NCI-H524 treated with DMSO at 0.1 percent for 48 hours (cell line): ENCODE measurements at places on chromosomes 12 and 14.

DNA sequence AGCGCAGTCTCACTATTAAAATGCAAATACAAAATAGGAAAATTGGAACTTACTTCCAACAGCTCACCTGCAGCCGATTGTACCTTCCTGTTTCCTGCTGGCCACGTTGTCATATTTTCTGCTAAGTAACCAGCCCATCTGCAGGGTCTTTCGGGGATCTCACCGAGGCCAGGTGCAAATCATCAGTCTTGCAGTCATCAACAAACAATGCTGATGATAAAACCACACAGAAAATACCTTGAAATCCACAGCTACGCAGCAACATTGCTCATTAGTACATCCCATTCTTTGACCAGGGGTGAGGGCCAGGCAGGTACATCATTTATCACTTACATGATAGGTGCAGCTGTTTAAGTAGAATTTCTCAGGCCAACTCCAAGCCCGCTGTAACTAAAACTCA lies 406.9 kb downstream of the TMEM121 start:
- no peak for DNase-seq

- DNase-seq: no peak
Observed at GRCh38 chr14:95935228-95935822, 58.7 kb downstream of the TUNAR start.

GRCh38 chr14:66216763-66217162 lies 269.4 kb upstream of the CCDC196 start:
- DNase-seq: no peak

DNA sequence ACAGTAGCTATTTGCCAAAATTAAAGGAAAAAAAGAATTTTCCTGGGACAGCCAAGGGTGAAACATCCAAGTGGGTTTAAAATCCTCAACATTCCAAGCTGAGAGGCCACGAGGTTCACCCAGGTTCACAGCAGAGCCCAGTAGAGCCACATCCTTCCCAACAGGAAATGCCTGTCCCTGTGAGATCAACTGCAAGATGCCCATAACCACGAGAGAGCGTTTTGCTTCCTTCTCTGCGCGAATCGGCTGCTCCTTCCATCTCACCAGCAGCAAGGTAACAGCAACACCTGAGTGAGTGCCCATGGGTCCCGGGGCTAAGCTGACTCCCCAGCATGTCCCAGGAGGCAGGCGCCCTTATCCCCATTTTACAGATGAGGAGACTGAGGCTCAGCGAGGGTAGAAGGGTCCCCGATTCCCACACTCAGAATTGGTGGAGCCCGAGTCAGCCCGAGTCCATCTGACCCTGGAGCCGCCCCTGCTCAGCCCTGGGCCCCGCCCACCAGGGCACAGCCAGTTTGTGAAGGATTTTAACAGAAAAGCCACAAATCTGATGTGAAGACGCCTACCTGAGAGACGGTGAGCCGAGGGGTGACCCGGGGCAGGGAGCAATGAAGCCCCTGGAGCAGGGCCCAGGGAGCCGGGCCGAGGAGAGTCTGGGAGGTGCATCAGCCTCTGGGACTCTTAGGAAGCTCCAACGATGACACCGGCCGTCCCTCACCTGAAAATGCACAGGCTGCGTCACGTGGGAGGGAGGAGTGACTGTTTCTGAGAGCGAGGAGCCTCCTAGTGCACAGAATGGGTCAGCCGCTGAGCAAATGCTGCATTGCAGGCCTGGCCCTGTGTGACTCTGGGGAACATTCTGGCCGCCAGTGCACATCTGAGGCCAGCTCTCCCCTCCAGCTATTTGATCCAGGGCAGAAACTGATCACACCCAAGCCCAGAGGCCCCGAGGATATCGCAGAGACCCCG lies 236.9 kb upstream of the SFSWAP start:
- no peak for DNase-seq

GRCh38 chr14:87334997-87335685 lies 657.8 kb downstream of the GALC start:
- DNase-seq: no peak

DNA sequence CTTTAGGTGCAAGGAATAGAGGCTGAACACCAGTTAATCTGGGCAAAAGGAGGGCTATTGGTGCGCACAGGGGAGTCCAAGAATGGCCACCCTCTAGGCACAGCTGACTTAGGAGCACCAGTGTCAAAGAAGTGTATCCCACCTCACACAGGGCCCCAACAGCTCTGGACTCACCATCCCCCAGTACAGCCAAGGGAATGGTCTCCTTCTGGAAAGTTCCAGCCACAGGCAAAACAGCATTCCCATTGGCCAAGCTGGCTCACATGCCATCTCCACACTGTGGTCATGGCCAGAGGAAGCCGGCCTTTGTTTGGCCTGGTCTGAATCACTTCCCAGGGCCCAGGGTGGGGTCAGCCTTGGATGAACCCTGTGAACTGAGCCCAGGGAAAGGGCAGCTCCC lies 120.1 kb downstream of the DICER1 start:
- DNase-seq: no peak

GRCh38 chr14:22780105-22780679 lies 13.7 kb downstream of the OXA1L start:
- no peak for DNase-seq

- no peak for DNase-seq
Observed at GRCh38 chr12:25200703-25201102, 5.7 kb downstream of the ETFRF1 start.

- no peak for DNase-seq
Observed at GRCh38 chr12:75825686-75826085, 205.9 kb downstream of the PHLDA1 start.

- DNase-seq: no peak
Observed at GRCh38 chr14:71751264-71751663, 181.0 kb upstream of the RGS6 start.

DNA sequence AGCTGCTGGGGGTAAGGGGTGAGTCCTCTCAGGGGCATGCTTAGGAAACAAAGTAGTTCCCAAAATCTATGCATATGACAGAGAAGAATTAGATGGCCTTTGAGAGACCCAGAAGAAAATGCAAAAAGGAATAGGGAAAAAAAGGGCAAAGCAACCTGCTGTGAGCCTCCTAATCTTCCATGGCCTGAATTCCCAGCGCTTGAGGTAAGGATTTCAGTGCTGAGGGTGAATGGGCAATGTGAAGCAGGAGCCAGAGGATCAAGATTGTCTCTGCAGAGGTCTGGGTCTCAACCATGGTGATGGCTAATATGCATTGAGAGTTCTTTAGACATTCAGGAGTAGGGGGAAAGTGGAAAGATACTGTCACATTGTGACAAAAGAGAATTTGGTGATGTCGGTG lies 31.5 kb downstream of the GPR65 start:
- DNase-seq: no peak

DNA sequence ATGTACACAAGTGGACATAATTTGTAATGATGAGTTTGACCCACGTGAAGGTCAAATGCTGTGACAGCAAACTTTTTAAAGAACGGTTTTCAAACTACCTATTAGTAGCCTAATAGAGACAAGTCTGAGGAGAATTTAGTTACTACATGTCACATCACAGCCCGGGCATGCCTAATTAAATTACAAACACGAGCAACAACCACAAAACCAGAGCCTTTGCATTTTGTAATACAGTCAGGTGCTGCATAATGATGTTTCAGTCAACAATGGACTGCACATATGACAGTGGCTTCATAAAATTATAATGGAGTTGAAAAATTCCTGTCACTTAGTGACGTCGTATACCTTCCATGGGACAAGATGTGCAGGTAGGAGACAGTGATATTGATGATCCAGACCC lies 274.5 kb downstream of the DACT1 start:
- no peak for DNase-seq

- DNase-seq: no peak
Observed at GRCh38 chr14:67529947-67530935, 2.8 kb upstream of the PLEKHH1 start.
